ENCODE measurements at places on chromosomes 1 and 21.

DNA sequence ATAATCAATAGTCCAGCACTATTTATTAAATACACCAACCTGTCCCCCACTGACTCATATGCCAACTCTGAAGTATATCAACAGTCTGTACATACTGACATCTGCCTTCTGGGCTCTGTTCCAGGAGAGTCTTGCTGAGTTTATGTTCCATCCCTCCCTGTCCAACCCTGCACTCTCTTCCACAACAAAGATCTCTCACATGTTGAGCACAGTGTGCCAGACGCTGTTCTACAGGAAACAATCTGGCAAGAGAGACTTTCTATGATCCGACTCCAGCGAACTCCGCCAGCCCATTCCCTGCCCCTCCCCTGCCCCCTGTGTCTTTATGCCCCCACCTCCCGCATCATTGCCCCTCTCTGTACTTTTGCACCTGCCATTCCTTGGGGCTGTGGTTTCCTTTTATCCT lies 3.4 kb downstream of the LACTBL1 start:
- no peak for DNase-seq

DNA sequence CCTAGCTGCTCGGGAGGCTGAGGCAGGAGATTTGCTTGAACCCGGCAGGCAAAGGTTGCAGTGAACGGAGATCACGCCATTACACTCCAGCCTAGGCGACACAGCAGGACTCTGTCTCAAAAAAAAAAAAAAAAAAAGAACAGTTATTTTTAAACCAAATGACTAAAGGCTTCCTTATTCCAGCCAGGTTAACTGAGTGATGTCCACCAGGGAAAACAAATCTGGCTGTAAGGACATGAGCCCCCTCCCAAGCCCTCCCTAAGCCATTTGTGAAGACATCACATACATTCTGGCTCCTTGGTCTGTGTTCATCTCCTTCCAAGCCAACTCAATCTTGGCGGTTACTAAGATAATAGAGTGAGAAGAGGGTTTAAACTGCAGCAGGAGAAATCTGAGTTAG lies 8.2 kb downstream of the TMCC2 start:
- no peak for DNase-seq

DNA sequence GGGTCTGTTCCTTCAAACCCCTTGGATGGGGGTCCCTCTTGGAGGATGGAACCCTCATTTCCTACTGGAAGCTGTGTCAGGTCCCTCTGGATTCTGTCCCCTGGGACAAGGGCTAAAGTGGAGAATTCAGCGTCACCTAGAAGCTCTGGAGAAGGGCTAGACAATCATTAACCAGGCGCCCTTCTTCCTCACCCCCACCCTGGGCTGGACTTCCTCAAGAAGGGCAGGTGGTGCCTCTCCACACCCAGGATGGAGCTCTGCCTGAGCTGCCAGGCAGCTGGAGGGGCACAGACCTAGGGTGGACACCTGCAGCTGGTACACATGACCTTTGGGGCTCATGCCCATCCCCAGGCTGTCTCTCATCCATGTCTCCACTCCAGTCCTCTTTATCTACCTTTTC lies 3.6 kb downstream of the CELF3 start:
- no peak for DNase-seq

DNA sequence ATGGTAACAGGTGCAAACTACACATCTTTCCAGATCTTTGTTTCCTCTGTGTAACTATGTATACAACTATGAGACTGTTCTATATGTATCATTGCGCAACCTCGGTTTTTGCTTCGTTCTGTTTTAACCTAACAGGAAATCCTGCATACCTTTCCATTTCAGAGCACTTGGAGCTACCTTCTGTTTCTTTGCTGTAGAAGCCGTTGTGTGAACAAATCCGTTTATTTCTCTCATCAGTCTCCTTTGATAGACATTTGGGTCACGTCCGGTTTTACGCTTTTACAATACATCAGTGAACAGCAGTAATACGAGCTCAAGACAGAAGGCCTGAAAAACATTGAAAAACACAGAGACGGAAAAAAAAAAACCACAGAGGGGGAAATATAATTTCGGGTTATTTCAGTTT lies 10.5 kb downstream of the ATP5IF1 start:
- DNase-seq = peak; percentile 87

GRCh38 chr1:62185677-62186076 lies 9.0 kb upstream of the L1TD1 start:
- DNase-seq = no peak

- no peak for DNase-seq
Measured at GRCh38 chr1:236864996-236865817, 70.1 kb downstream of the MTR start.

DNA sequence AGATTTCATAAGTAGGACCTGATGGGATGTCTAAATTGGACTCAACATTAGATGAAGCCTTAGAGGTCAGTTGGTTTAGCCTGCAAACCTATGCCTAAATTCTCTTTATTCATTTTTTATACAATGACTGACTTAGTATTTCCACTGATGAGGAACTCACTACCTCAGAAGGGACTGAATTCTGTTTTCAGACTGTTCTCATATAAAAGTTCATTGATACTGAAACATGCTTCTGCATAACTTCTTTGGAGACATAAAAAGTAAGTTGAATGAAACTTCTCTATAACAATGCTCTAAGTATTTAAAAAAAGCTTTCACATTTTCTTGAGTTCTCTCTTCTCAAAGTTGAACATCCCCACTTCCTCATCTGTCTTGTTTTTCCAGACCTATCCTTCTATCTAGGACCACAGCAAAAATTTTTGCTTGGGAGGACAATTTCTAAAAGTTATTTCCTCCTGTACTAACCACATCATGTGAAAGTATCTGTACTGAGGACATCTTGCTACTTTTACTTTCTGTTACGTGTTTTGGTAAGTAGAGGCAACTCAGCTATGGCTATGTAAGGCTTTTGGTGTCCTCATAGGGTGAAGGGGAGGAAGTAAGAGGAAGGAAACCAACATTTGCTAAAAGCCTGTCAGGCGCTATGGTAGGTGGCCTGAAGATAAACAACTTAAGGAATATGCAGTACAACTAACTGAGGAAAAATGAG lies 64.1 kb downstream of the USP24 start:
- DNase-seq = peak; percentile 32

DNA sequence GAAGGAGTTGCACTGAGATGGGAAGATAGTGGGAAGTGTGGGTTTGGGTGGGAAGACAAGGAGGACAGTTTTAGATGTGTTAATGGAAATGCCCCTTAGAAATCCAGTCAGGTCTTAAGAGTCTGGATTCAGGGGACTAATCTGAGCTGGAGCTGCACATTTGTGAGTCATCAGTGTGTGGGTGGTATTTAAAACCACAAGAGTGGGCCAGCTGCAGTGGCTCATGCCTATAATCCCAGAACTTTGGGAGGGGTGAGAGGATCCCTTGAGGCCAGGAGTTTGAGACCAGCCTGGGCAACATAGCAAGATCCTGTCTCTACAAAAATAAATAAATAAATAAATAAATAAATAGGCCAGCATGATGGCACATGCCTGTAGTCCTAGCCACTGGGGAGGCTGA lies 40.9 kb upstream of the SLC6A9 start:
- DNase-seq = no peak

DNA sequence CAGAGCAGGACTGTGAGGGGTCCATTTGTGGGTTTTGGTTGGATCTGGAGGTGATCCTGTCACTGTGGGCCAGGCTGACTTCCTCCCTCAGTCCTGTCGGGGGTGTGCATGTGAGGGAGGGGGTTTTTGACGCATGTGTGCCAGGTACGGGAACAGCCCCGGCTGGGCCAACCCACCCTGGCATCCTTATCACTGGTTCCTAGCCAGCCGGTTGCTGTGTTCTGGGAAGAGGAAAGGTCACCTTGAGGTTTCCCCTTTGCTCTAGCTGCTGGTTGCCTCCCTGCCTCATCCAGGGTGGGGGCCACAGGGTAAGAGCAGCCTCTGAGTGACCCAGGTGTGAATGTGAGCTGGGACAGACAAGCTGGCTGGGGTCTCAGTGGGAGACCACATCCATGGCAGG lies 2.5 kb downstream of the SLC26A9 start:
- no peak for DNase-seq

DNA sequence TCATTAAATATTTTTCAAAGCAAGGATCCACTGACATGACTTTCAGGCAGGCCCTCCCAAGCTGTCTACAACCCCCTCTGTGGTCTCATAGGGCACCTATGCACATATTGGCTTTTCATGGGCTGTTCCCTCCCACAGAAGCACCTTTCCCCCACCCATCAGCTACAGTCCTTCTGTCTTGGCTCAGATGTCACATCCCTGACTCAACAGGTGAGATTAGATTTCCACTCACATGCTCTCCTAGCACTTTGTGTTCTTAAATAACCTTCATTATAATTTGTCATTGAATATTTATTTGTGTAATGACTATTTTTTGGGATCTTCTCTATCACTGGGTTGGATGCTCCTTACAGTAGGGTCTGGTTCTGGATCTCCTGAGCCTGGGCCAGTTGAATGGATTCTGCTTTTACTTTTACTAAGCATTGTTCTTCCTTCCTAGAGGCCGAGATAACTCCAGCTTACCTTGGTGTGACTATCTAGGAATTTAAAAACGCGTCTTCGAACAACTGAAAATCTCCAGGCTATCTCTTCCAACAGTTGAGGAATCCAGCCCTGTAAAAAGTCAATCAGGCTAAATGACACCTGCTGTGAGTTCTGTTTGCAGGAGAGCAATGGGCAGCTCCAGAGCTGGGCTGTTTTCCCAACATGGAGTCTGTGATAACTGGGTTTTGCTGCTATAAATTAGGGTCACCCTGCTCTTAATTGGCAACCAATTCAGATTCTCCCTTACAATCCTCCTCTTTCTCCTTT lies 16.2 kb downstream of the ROR1 start:
- DNase-seq = no peak

GRCh38 chr21:46294647-46295176 lies 8.6 kb downstream of the YBEY start:
- DNase-seq = no peak

GRCh38 chr1:3652548-3653285 lies 401 bp downstream of the TP73 start:
- no peak for DNase-seq

- DNase-seq = no peak
Measured at GRCh38 chr1:233294913-233295236, 650 bp downstream of the PCNX2 start.

DNA sequence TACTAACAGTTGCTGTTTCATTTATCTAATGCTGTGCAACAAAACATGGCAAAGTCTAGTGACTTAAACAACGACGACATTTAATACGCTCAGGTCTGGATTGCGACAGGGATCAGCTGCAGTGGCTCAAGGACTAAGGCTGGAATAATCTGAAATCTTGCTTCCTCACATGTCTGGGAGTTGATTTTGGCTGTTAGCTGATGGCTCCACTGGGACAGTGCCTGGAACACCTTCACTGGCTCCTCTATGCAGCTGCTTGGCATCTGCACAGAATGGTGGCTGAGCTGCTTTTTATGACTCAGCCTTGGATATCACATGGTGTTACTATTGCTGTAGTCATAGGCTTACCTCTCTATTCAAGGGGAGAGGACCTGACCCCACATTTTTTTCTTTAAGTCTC lies 24.0 kb upstream of the BTG3 start:
- no peak for DNase-seq

- DNase-seq = no peak
Measured at GRCh38 chr1:16252912-16253311, 15.9 kb upstream of the CPLANE2 start.

DNA sequence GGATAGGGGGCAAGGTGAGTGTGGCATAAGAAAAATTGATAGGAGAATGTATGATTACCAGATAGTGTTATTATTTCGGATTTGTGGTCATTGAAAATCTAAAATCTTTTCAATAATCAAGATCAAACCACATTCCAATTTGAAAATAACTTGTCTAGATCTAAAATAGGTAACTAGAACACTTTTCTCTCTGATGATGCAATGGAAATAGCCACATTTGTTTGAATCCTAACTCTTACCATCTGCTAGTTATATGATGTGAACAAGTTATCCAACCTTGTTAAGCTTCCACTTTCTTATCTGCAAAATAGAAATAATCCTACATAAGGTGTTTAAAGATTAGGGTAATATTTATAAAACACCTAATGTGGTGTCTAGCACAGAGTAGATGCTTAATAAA lies 3.8 kb downstream of the BTF3L4 start:
- DNase-seq = no peak

DNA sequence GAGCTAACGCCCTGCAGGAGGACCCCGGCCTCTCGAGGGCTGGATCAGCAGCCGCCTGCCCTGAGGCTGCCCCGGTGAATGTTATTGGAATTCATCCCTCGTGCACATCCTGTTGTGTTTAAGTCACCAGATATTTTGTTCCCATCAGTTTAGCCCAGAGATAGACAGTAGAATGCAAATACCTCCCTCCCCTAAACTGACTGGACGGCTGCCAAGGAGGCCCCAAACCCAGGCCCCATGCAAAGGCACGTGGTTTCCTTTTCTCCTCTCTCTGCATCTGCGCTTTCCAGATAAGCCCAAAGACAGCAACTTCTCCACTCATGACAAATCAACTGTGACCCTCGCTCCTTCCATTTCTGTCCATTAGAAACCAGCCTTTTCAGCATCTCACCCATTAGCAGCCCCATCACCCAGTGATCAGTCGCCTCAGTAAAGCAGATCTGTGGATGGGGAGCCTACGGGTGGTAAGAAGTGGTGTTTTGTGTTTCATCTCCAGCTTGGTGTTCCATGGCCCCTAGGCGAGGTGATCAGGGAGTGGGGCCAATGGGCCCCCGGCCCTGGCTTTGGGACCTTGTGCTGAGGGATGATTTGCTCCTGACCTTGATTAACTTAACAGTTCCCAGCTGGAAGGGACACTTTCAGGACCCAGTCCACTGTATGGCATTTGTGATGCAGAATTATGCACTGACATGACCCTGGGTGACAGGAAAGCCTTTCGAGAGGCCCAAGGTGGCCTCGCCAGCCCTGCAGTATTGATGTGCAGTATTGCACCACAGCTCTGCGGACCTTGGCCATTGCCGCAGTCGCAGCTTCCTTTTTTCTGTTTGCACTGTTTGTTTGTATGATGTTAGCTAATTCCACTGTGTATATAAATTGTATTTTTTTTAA lies 5.2 kb downstream of the NPPA start:
- no peak for DNase-seq

GRCh38 chr21:29130270-29130969 lies at the start of gene MAP3K7CL:
TSS of gene MAP3K7CL (plus strand) at chr21:29130644. CDS start at chr21:29133345, 2,701 bp downstream.
- no peak for DNase-seq

- no peak for DNase-seq
Measured at GRCh38 chr1:77350012-77350770, 68.4 kb downstream of the AK5 start.

GRCh38 chr1:32963746-32964460 lies 706 bp downstream of the RNF19B start:
- peak; percentile 79 for DNase-seq

- no peak for DNase-seq
Measured at GRCh38 chr1:152372672-152373071, 12.9 kb upstream of the FLG2 start.
